ENCODE measurements at places on chromosomes 13 and 19.

- no peak for DNase-seq
Observed at GRCh38 chr13:81382246-81382645, 1041.3 kb upstream of the SPRY2 start.

DNA sequence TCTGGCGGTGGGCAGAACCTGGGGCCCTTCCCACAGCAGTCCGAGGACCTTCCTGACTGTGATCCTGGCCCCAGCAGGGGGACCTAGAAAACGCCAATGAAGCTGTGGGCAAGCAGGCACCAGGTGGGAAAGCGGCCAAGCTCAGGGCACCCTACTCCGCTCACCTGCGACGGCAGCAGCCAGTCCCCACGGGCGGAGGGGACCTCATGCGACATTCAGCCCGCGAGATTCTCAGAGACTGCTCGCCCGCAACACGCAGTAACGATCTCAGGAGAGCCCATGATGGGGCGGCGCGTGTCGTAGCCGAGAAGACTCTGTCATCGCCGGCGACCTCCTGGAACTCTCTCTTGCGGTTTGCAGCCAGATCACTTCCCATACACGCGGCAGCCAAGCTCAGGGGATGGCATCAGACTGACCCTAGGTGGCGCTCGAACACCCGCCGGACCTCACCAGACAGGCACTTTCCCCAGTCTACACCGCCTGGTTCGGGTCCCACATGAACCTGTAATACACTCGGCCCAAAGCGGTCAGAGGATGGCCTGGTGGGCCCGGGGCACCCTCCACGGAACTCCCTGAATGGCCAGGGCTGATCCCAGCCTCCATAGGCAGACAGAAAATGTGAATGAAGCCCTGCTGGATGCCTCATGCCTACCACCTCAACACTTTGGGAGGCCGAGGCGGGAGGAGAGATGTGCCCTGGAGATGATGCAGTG is 26.5 kb downstream of the MAN2B1 start:
- peak; percentile 82 for DNase-seq

GRCh38 chr19:1411255-1412191 is 4.1 kb downstream of the DAZAP1 start:
- DNase-seq = no peak

DNA sequence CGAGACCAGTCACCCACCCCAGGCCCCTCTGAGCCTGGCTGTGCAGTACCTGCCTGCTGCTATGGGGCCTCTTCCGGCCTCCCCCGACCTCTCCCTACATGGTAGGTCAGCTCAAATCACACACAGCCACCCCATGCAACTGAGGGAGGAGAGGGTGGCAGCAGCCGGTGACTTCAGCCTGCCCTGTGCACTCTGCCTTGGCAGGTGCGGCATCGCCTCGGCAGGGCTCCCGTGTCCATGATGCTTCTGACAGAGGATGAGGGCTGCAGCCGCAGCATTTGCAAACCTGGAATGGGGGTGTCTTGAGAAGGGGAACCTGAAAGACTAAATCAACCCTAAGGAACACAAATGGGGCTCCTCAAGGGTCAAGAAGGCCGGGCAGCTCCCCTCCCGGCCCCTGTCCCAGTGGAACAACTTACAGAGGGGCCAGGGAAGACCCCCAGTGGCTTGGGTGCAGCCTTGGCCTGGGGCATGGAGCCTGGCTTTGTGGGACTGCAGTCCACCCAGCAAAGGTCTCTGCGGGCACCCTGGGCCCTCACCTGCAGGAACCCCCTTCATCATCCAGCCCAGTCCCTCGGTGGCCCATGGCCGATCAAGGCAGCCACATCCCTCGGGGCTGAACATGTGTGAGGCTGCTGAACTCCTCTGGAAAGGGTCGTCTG is 6.7 kb downstream of the TEX29 start:
- DNase-seq = no peak

DNA sequence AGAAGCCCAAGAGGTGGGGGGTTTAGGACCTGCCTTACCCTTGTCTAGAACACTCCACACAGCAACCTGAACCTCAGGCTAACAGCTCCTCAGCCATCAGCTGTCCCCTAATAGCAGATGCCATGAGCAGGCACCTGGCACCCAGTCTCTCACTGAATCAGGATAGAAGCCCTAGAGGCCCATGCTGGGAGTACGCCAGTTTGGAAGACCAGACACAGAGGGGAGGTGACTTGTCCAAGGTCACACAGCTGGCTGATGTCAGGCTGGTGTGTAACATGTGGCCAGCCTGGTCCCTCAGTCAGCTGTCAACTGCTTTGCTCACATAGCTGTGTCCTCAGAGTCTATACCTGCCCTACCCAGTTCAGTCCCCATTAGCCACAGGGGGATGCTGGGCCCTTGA is 12.8 kb upstream of the SAMD1 start:
- no peak for DNase-seq

DNA sequence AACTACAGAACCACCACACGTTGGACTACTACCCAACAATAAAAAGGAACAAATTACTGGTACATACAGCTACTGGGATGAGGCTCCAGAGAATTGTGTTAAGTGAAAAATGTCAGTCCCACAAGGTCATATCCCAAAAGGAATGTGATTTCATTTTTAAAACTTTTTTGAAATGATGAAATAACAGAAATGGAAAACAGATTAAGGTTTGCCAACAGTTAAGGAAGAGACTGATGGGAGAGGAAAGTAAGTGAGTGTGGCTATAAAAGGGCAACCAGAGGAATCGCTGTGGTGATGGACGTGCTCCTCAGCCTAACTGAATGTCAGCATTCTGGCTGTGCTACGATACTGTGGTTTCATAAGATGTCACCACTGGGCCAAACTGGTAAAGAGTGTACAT is 512.8 kb downstream of the UQCRFS1 start:
- DNase-seq = no peak

DNA sequence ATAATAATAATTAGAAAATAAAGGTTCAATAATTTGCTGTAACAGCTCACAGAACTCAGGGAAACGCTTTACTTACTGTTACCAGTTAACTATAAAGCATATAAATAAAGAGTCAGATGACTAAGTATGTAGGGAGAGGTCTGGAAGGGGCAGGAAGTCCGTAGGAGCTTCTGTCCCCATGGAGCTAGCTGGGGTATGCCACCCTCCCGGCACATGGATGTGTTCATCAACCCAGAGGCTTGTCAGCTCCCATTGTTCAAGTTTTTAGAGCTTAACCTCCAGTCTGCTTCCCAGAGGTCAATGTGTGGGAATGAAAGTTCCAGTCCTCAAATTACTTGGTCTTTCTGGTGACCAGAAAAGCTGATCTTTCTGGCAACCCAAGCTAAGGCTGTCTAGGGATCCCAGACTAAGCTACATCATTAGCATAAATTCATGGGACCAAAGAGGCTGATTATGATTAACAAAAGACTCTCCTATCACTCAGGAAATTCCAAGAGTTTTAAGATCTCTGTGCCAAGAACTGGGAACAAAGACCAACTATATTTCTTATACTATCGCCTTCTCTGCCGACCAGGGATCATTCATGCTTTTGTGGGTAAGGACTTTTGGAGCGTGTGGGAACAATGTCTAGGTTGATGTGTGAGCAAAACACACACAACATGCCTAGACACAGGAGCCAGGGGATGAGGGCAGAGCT is 31.7 kb upstream of the ZNF507 start:
- no peak for DNase-seq

DNA sequence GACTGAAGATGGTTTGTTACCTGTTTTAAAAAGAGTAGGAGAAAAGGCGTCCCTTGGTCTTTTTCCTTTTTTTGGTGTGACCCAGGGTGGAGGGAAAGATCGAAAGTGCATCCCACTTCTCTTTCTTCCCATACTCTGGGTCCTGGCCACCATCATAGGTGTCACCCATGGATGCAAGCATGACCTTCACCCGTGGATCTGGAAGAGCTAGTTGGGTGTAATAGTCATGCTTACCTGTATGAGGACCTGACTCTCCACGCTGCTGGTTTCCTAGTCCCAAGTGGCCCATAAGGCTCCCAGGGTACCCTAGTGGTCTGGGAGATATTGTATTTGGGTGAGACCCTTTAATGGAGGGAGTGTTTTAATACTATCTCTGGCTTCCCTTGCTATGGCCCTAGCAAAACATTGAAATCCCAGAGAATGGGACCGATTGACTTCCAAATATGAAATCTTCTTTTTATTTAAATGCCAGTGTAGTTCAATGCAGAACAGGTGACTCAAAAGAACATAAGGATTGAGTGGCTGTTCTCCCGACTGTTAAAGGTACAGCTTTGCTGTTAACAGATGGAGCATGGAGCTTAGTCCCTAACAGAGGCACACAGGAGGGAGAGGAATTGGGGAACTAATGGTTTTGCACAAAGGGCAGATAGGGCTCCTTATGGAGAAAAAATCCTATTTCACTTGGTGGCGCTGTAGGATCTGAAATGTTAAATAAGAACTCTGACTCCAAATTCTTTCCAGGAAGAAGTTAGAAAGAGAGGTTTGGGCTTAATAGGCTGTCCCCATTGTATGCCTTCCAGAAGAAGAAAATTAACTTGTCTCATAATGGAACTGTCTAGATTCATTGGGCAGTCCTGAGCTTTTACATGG is 7.0 kb upstream of the ZNF550 start:
- no peak for DNase-seq

GRCh38 chr13:66301006-66301405 is 929.1 kb downstream of the PCDH9 start:
- no peak for DNase-seq

- no peak for DNase-seq
Observed at GRCh38 chr19:16518061-16518460, 21.9 kb downstream of the C19orf44 start.

GRCh38 chr13:95217920-95218830 is 83.1 kb downstream of the ABCC4 start:
- DNase-seq = no peak

GRCh38 chr13:51276636-51277035 is 54.4 kb downstream of the FAM124A start:
- DNase-seq = no peak

GRCh38 chr19:42245231-42245630 is 2.8 kb upstream of the GSK3A start:
- no peak for DNase-seq

- no peak for DNase-seq
Observed at GRCh38 chr19:40932008-40932959, 50.3 kb upstream of the CYP2A7 start.

DNA sequence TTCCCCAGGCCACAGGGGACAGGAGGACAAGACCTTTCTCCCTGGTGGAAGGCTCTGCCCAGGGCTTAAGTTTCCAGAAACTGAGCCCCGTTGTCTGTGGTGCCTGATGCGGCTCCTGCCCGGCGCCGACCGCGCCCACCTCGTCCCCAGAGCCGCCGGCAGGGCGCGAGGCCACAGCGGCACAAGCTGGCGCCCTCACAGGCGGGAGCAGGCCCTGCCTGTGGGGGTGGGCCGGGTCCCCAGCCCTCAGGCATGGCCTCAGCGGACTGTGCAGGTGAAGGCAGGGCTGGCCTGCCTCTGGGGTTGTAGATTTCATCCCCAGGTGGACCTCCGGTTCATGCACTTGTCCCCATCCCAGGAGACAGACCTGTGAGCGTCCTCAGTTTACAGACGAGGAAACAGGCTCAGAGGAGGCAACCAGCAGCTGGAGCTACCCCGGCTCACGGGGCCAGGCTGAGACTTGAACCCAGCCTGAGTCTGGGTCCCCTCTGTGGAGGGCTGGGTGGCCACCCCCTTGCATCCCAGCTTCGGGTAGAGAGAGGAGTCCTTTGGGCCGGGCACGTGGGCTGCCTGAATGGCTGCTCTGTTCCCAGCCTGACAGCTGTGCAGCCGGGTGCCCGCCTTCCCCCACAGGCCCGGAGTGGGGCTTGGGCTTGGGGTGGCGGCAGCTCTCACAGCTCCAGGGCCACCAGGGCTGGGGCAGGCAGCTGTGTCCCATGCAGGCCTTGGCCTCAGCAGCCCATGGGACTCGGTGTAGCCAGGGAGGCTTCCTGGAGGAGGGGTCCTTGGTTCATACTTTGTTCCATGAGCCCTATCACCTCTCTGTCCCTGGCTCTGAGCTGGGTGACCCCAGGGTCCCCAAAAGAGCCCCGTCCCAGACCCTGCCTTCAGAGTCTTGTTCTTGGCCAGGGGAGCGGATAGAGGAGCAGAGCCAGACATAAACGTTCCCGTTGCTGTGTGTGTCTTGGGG is 26.8 kb downstream of the PIAS4 start:
- DNase-seq = no peak

DNA sequence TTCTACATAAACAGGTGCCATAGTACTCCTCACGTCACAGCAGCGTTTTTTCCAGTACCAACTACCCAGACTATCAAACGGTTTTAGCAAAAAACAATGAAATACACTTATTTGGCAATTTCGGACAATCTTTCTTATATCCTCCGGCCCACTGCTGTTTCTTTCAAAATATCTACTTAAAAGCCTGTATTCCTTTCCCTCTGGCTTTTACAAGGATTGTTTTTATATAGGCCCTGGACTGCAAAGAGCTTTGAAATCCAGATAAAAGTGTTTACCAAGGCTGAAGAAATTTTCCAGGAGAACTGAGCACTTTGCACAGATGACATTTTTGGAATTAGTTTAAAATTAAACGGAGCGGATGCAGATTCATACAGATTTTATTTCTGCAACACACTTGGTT is 255.9 kb upstream of the STARD13 start:
- no peak for DNase-seq

GRCh38 chr19:31118986-31119385 is 230.2 kb downstream of the TSHZ3 start:
- DNase-seq = no peak

GRCh38 chr13:39250440-39250839 is 212.2 kb downstream of the NHLRC3 start:
- DNase-seq = no peak

- DNase-seq = no peak
Observed at GRCh38 chr13:30466358-30466714, 600 bp upstream of the HMGB1 start.

GRCh38 chr19:21439201-21439751 is 42.3 kb downstream of the ZNF493 start:
- DNase-seq = no peak

DNA sequence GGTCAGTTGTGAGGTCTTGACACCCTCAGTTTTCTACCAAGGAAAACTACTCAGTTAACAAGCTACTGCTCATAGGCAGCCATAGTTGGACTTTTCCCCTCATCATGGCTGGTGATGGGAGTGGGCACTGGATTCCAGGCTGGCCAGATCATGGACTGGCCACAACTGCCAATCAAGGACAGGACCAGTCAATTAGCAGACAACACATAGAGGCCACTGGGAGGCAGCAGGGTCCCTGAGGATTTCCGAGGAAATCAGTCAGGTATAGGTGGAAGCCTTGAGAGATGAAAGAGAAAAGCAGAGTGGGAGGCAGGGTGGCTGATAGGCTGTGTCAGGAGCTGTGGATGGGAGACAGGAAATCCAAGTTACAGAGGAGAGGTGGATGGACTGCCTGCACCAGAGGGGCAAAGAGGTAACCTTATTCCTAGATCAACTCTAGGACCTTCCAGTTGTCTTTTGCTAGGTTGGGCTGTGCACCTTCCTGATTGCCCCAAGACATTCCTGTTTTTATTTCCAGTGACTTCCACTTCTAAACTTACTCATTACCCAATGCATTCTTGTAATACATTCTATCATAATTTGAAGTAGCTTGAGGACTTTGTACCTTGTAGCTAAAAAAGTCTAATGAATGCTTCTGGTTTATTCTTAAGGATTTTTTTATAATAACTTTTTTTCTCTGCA is 361.8 kb downstream of the KCNRG start:
- DNase-seq = no peak

GRCh38 chr19:49896863-49897621 is at the start of gene IL4I1:
TSS of gene IL4I1 (minus strand) at chr19:49896887. CDS start at chr19:49896160, 727 bp downstream.
- DNase-seq = peak; percentile 86
